ENCODE measurements at places on chromosomes 16 and 17. TPM values are rescaled to one million over a fixed set of nuclear protein-coding genes. Genes with fewer than 3 reads are reported as not detected.

The HID1 gene
- 0.23 TPM for total RNA-seq

The KRT33A gene
- total RNA-seq = not detected

The PLA2G10 gene
- not detected for total RNA-seq

The CBX2 gene
- 0.23 TPM for total RNA-seq

The GNAO1 gene
- total RNA-seq = not detected

Data from smooth muscle cell of the coronary artery (primary cell).